ENCODE measurements at places on chromosomes 7 and 10. TPM values are rescaled to one million over a fixed set of nuclear protein-coding genes. Genes with fewer than 3 reads are reported as not detected.

The SLC29A4 gene
- total RNA-seq, result 3.1 TPM

The BEND7 gene
- total RNA-seq, result 0.79 TPM

The MTERF1 gene
- total RNA-seq, result 14.7 TPM

- DNase-seq, result no peak
These were observed 38.0 kb downstream of the RAB18 start for GRCh38 chr10:27541796-27542729.

DNA sequence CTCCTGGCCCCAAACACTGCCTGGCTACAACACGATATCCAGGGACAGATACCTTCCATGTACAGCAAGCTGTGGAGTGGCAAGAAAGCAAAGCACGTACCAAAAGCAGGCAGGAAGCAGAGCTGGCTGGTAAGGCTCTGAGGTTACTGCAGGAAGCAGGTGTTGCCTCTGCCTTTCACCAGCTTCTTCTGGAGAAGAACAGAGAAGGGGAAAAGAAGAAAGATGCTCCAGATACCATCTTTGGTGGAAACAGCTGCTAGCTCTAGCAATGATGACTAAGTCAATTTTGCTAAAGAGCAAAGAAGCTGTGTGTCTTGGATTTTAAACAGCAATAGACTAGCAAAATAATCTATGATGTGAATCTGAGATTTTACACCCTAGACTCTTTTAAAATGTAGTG lies 34.9 kb upstream of the PRSS1 start:
- no peak for DNase-seq

DNA sequence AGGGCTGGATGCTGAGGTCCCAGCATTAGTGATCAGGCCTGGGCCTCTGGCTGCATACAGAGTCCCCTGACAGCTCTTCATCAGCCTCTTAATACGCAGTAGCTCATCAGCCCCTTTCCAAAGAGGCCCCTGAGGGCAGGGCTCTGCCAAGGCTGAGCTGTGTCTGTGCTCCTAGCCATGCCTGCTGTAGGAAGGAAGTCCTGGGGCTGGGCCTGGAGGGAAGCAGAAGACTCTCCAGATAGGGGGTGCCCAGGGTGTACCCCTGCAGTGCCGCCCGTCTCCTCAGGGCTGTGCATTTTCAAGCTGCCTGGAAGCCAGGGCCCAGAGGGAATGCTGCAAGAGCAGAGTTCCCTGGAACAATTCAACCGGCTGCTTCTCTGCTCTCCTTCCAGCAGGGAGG lies 7.3 kb upstream of the RET start:
- no peak for DNase-seq

GRCh38 chr10:121078672-121079102 lies 227.5 kb downstream of the WDR11 start:
- peak; percentile 75 for DNase-seq

GRCh38 chr10:96073722-96074121 lies 30.3 kb downstream of the CCNJ start:
- DNase-seq, result peak; percentile 67
